Tracheal epithelial cell (primary cell): ENCODE measurements at places on chromosomes 5 and 9. TPM values are rescaled to one million over a fixed set of nuclear protein-coding genes. Genes with fewer than 3 reads are reported as not detected.

The HACD4 gene
- 2.3 and 5.3 TPM in 2 replicates for total RNA-seq

The WDR5 gene
- total RNA-seq, result 23.9 and 25.4 TPM in 2 replicates

The CCL27 gene
- not detected in 2 replicates for total RNA-seq

The DMRT3 gene
- not detected in 2 replicates for total RNA-seq

The PCDHA13 gene
- 0.24 TPM in 1 of 2 replicates, not detected in the other for total RNA-seq
